ENCODE measurements at places on chromosomes 4 and X. TPM values are rescaled to one million over a fixed set of nuclear protein-coding genes. Genes with fewer than 3 reads are reported as not detected.
A peak's percentile ranks its signal among the peaks of the same experiment; 100 is the strongest.

Gene HCCS
- 42.5 TPM for total RNA-seq

DNA sequence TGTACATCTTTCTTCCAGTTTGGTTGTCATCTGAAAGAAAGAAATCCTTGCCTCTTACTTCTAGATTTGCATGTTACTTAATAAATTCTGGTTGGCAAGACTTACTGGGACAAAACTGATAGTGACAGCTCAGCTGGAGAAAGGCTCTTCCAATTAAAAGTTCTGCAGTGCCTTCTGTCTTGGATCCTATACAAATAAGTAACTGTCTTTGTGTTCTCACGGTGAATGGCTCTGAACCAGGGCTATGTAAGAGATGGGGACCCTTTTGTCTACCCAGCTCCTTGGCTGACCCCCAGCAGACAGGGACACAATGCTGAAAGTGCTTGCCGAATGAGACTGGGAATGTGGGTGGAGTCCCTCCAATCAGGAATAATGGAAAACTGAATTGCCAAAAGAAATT is 89.5 kb downstream of the AASDH start:
- no peak for DNase-seq

- DNase-seq = no peak
These were observed 460.6 kb downstream of the IL15 start for GRCh38 chr4:142097015-142097414.

DNA sequence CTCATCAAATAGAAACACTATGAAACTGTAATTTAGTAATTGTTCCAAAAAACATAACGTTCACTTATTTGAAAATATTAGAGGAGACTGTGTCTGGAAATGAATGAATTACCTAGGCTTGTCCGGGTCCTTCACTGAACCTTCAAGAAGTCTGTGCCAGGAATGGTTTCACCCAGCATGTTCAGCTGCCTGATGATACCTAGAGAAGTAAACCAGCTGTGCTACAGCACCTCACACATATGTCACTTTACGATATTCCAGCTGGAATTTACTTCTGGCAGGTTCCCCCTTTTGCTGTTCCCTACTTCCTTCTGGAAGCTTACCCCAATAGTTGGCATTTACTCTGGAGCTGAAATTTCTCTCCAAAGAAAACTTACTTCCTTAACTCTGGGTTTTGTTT is 906.5 kb downstream of the FAT4 start:
- no peak for DNase-seq

DNA sequence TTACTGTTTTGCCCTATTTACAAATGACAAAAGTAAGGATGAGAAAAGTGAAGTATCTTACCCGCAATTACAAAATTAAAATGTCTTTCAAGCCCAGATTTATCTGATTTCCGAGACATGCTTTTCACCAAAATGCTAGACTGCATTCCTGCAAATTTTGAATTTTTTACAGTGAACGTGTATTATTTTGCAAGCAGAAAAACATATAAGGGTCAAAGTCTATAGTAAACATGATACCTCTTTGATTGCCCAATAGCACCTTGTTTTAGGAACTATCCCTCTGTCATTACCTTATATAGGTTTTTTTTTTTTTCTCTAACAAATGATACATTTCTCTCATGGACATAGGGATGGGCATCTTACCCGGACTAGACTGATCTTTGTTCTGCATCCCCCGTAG is 134.2 kb upstream of the RAP2C start:
- DNase-seq = no peak

Gene MAGEB6
- not detected for total RNA-seq

Gene CFAP99
- not detected for total RNA-seq

- no peak for DNase-seq
These were observed 146.9 kb downstream of the DCHS2 start for GRCh38 chr4:154344686-154345085.

Gene NDUFC1
- total RNA-seq = 67.4 TPM

GRCh38 chr4:105767579-105767978 is 59.0 kb downstream of the GSTCD start:
- DNase-seq = no peak

DNA sequence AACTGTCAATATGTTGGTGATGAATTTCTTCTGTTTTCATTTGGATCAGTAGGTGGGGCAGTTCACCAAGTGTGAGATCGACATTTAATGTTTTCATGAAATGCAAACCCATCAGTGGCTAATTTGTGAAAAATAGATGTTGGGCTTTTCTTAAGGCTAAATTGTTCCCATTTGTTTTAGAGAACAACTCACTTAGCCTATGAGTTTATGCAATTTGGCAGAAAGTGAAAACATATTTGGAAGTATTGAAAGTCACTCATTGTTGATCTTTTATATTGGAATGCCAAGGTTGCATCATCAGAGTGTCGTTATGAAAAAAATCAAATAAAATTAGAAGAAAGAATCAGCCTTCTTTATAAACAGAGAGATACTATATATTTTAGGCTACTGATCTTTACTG is 132.4 kb downstream of the RPA4 start:
- no peak for DNase-seq

- no peak for DNase-seq
These were observed 1093.8 kb upstream of the AGA start for GRCh38 chr4:178535939-178536579.

- no peak for DNase-seq
These were observed 5.5 kb downstream of the SEPSECS start for GRCh38 chr4:25154594-25155265.

Gene SCML2
- 1.7 TPM for total RNA-seq

DNA sequence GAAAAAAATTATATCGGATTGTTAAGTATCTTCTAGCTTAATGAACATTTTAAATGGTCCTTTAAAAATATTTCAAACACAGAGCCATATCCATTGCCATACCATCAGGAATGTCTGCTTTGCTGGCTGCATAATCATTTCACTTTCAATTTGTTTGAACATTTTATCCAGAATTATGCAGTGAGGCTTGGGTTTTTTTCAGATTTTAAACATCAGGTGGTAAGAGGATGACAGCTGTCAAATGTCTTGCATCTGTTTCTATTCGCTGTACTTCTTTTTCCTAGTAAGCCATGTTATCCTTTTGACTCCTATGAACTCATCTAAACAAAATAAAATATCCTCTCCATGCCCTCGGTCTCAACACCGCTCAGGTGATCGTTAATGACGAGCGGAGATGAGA is 802 bp downstream of the RFC1 start:
- no peak for DNase-seq

Gene AMTN
- total RNA-seq = not detected

DNA sequence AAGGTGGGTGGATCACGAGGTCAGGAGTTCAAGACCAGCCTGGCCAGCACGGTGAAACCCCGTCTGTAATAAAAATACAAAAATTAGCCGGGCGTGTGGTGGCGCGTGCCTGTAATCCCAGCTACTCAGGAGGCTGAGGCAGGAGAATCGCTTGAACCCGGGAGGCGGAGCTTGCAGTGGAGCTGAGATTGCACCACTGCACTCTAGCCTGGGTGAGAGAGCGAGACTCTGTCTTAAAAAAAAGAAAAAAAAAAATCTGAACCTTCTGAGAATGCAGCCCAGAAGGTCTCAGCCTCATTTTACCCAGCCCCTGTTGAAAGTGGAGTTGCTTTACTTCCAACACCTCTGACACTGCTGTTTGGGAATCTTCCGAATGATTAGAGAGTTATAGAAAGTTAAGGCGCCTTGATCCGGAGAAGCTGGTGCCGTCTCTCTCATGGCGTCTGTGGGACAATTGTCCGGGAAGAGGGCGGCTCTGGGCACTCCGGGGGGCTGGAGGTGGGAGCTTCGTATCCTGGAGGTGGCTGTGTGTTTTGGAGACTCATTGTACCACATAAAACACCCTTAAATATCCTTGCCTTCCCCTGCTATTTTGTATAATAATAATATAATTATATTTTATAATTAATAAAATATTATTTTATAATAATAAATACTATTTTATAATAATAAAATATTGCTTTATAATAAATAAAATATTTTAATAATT is 92.7 kb upstream of the PPP2R3B start:
- DNase-seq = no peak

DNA sequence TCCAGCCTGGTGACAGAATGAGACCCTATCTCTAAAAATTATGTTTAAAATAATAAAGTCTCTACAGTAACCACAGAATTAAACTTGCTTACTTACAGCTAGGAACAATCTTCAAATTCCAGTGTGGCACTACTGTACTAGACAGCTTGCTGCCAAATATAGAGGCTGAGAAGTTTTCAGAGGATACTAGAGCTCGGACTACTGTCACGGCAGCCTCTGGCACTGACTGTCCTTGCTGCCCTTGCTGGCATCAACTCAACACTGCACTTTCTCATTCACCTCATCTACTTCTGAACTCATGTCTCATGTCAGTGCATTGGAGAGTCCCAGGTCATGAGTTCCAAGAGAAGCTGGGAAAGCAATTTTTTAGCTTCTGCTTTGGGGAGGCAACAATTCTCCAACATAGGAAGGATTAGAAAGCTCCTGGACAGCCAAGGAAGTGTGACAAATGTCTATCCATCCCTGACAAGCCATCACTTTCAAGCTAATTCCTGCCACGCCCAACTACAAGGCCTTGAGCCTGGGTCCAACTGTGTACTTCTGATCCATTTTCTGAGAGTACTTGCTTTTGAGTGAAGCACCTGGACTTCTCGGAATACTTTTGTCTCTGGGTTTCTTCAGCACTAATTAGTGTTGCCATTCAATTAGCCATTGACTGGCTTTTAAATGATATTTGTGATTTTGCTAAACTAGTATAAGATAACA is 98.6 kb upstream of the NR3C2 start:
- no peak for DNase-seq

Gene SRD5A3
- total RNA-seq = 18.6 TPM

- peak; percentile 58 for DNase-seq
These were observed 18.2 kb upstream of the ABLIM2 start for GRCh38 chr4:8176547-8177399.

GRCh38 chr4:89299153-89299791 is 8.3 kb downstream of the GPRIN3 start:
- no peak for DNase-seq

- DNase-seq = no peak
These were observed at the start of gene DACH2 for GRCh38 chrX:86148024-86148511. Gene DACH2, plus strand, starts transcription at chrX:86148451.

GRCh38 chr4:139015948-139016471 is 429 bp downstream of the NOCT start:
- DNase-seq = peak; percentile 10

DNA sequence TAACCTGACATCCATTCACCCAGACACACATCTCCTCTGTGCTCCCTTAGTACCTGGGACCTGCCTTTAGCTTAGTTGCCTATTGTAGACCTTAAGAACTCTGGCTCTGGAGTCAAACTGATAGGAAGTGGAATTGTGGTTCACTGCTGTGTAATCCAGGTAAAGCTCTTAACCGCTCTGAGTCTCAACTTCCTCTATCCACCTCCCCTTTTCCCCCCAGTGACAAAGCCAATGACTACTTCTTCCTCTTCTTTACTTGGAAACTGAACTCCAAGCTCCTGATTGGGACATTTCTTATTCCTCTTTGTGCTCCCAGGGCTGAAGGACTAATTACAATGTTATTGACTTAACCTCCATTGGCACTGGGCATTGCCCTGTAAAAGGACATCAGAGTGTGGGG is 94.1 kb downstream of the DRD5 start:
- DNase-seq = no peak

Gene SMR3B
- not detected for total RNA-seq

DNA sequence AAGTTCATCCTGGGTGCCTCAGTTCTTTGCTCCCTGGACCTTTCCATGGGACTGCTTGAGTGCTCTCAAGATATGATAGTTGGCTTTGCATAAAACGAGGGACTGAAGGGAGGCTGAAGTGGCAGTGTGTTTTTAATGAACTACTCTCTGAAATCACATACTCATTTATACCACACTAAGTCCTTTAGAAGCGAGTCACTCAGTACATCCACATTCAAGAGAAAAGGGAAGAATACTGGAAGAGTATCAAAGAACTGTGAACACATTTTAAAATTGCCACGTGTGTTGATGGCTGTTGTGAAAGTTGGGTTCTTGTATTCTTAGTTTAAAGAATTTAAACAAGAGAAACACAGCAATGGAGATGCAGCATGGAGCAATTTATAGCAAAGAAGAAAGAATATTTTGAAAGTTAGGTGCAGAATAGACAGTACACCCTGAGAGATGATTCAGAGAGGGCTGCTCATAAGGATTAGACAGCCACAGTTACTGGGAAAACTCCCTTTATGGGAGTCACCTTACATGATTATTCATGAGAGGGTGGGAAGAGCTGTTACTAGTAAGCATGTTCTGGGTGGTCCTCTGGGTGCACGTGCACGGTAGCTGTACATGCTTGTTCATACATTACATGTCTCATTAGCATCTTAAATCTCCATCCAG is 380.7 kb downstream of the ADGRL3 start:
- no peak for DNase-seq

DNA sequence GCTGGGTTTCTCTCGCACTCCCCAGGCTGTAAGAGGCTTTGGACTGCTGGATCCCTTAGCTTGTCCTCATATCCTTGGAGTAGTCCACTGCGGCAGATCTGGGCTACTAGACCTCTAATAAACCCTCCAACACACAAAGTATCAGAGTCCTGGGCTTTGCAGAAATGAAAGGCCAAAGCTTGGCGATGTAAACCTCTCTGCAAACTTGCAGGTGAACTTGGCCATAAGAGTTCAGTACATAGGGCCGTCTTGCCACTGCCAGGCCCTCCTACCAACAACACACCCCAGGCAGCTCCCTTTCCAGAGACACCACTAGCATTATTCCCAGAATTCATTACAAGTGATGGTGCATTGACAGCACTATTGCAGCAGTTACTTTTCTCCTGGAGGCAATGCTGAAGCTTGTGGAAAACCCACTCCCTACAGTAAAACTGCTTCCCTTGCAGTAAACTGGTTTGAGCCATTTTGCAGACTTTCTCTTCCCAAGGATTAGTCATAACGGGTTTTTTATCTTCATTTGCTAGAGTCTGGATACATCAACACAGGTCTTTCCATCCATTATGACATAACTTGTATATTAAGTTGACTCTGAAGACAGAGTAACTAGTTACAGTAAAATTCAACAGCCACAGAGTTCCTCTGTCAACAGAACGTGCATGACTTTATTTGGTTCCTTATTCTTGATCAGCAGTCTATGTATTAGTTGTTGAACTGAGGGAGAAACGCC is 2.4 kb downstream of the ANKRD50 start:
- no peak for DNase-seq

Gene USP26
- total RNA-seq = not detected

Gene QRFPR
- total RNA-seq = not detected

DNA sequence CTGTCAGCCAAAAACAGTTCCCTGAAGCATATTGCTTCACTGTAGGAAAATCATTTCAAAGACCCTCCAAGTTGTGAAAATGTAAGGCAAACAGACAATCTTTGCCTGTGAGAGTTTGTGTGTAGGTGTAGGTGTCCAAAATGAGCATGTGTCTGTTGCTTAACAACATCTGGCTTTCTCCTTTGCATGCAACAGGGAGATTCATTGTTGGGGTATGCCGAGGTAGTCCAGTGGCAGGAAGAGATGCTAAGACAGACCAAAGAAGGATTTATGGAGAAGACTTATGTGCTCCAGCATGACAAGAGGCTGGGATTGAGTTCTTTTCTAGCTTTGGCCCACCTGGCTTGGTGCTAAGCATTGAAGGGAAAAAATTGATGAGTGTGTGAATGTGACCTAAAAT is 29.8 kb upstream of the SMAD1 start:
- no peak for DNase-seq

GRCh38 chrX:115410731-115411428 is 121.4 kb downstream of the LUZP4 start:
- no peak for DNase-seq

GRCh38 chrX:9160698-9161329 is 126.9 kb upstream of the FAM9B start:
- no peak for DNase-seq

GRCh38 chr4:147788791-147789190 is 56.9 kb downstream of the ARHGAP10 start:
- no peak for DNase-seq

All from HFFc6 (cell line).